ENCODE measurements at places on chromosomes 3 and 15.

- DNase-seq: no peak
Observed at GRCh38 chr3:159660901-159661300, 327.7 kb upstream of the IL12A start.

DNA sequence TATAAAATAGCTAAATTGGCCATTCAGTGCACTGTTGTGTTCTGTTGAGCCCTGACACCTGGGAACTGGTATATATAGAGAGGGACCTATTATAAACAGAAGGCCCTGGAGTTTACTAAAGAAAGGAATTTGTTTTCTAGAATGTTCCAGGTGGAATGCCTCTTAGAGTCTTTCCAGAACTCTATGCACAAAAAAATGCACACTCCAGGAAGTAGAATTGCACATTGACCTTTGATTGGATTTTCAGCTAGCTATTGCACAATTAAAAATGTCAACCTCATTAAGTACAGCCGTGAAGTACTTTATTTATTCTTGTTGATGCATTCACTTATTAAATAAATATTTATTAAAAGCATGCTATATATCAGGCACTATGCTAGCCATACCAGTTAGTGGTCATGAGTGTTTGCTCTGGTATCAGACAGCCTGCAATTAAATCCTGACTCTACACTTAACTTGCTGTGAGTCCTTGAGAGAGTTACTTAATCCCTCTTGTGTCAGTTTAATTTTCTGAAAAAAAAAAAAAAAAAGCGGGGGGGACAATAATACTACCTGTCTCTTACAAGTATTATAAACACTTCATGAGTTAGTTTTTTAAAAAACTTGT lies 40.8 kb downstream of the NDUFB4 start:
- no peak for DNase-seq

- DNase-seq: no peak
Observed at GRCh38 chr15:81885135-81885534, 160.7 kb downstream of the MEX3B start.

- DNase-seq: no peak
Observed at GRCh38 chr3:116084999-116085791, 360.1 kb downstream of the LSAMP start.

DNA sequence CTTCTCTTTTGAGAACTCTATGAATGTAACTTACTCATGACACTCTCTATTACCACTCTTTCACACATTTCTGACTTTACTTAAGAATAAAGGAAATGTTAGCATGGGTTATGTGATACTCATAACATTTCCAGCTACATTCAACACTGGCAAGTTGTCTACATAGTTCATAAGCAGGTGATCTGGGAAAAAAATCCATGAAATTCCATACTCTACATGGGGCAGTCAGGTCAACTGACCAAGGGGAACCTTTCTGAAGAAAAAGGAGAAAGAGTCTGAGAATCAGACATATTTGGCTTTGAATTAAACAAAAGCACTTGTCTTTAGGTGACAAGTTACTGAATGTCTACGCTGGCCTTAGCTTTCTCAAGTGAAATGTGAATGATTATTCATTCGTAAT lies 329.1 kb upstream of the ROBO1 start:
- no peak for DNase-seq

DNA sequence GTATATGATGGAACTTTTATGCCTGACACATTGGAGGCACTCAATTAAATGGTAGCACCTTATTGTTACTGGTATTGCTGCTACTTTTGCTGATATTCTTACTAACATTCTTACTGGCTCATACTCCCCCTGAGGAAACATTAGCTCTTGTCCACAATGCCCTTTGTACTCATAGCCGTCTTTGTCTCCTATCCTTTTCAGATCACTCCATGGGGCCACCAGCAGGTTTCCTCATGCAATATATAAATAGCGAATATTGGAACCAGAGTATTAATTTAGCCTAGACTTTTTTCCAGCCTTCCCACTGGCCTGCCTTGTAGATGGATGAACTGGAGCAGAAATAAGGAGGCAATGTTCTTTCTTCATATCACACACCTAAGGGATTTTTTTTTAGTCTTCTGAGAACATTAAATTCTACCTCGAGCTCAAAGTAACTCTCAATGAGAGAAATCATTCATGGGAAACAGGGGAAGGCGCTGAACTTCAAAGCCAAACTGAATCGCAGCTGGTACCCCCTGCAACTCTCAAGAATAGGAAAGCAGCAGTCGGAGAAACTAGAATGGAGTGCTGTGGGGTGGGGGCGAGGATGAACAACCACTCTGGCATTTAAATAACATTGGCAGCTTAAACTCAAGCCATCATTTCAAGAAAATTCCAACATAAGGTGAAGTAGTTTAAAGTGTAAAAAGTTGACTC lies 300.3 kb downstream of the TAFA4 start:
- DNase-seq: no peak
